MCF 10A (cell line): ENCODE measurements at places on chromosomes 1 and 21. TPM values are rescaled to one million over a fixed set of nuclear protein-coding genes. Genes with fewer than 3 reads are reported as not detected.
A peak's percentile ranks its signal among the peaks of the same experiment; 100 is the strongest.

Gene TIE1
- not detected in 2 replicates for total RNA-seq

Gene KIRREL1
- 73.6 and 101 TPM in 2 replicates for total RNA-seq

Gene CALML6
- 1.7 and 2.8 TPM in 2 replicates for total RNA-seq

Gene PLEKHN1
- total RNA-seq, result 7.9 and 11.1 TPM in 2 replicates

DNA sequence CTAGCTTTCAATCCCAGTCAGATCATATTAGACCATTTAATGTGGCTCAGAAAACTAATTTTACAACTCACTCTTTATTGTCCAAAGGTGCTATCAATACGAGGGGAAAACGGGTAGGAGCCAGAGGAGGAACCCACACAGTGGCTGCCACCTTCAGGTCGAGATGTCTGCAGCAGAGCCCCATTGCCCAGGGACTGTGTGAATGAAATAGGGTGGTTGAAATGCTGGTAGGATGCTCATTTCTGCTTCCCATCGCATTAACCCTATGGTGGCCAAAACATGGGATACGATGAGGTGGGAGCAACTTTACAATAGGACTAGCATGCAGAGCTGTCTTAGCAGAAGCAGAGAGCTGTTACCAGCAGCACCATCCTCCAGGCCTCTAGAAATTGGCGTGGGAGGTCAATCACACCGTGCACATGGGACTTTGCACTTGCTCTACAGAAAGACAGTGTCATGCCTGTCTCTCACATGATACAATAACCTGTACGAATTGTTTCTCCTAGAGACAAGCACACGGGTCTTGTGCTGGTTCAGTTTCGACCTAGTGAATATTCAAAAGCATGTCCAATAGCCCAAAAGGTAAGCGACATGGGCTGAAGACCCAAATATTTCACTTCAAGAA is 69.5 kb upstream of the DESI2 start:
- no peaks in the 10 kb centered on the region for H3K36me3 ChIP-seq
- no peaks in the 10 kb centered on the region for H3K4me1 ChIP-seq
- H3K27ac ChIP-seq, result no peak overlapping the region

DNA sequence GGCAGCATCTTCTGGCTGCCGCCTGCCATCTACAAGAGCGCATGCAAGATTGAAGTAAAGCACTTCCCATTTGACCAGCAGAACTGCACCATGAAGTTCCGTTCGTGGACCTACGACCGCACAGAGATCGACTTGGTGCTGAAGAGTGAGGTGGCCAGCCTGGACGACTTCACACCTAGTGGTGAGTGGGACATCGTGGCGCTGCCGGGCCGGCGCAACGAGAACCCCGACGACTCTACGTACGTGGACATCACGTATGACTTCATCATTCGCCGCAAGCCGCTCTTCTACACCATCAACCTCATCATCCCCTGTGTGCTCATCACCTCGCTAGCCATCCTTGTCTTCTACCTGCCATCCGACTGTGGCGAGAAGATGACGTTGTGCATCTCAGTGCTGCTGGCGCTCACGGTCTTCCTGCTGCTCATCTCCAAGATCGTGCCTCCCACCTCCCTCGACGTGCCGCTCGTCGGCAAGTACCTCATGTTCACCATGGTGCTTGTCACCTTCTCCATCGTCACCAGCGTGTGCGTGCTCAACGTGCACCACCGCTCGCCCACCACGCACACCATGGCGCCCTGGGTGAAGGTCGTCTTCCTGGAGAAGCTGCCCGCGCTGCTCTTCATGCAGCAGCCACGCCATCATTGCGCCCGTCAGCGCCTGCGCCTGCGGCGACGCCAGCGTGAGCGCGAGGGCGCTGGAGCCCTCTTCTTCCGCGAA is 3.8 kb downstream of the CHRNB2 start:
- DNase-seq, result no peak
- no peak overlapping the region for H3K4me3 ChIP-seq
- H3K4me1 ChIP-seq, result peaks cover 20% of the 10 kb centered on the region
- H3K27me3 ChIP-seq, result peaks cover 51% of the 10 kb centered on the region
- no peak overlapping the region for H3K27ac ChIP-seq

- no peak overlapping the region for H3K27ac ChIP-seq
- peak; percentile 69 for DNase-seq
- H3K4me3 ChIP-seq, result no peak overlapping the region
- H3K36me3 ChIP-seq, result no peaks in the 10 kb centered on the region
Observed at GRCh38 chr1:51189421-51190073, 46.5 kb upstream of the RNF11 start.

- DNase-seq, result no peak
- H3K36me3 ChIP-seq, result peaks cover 18% of the 10 kb centered on the region
- H3K27ac ChIP-seq, result no peak overlapping the region
- H3K4me3 ChIP-seq, result no peak overlapping the region
- H3K27me3 ChIP-seq, result peaks cover 10% of the 10 kb centered on the region
Observed at GRCh38 chr1:149916898-149917252, 769 bp downstream of the SV2A start.

GRCh38 chr1:5764464-5764863 is 227.8 kb downstream of the NPHP4 start:
- H3K36me3 ChIP-seq, result no peaks in the 10 kb centered on the region
- H3K4me1 ChIP-seq, result no peaks in the 10 kb centered on the region
- no peak overlapping the region for H3K4me3 ChIP-seq
- no peak overlapping the region for H3K27ac ChIP-seq
- H3K27me3 ChIP-seq, result peaks cover 82% of the 10 kb centered on the region

- peak overlapping the region; percentile 92 for H3K4me3 ChIP-seq
- H3K36me3 ChIP-seq, result peaks cover 16% of the 10 kb centered on the region
- H3K27me3 ChIP-seq, result no peaks in the 10 kb centered on the region
- H3K4me1 ChIP-seq, result peaks cover 12% of the 10 kb centered on the region
- no peak for DNase-seq
- peak overlapping the region; percentile 98 for H3K27ac ChIP-seq
Observed at GRCh38 chr1:108747898-108748297, 1.4 kb downstream of the STXBP3 start.

- H3K4me3 ChIP-seq, result peak overlapping the region; percentile 6
- H3K27me3 ChIP-seq, result no peaks in the 10 kb centered on the region
- peaks cover 6% of the 10 kb centered on the region for H3K36me3 ChIP-seq
Observed at GRCh38 chr1:16175610-16176553, 20.0 kb upstream of the EPHA2 start.

GRCh38 chr1:39170731-39171667 is 33.5 kb upstream of the MACF1 start:
- H3K4me3 ChIP-seq, result no peak overlapping the region
- no peaks in the 10 kb centered on the region for H3K27me3 ChIP-seq
- peaks cover 32% of the 10 kb centered on the region for H3K4me1 ChIP-seq
- DNase-seq, result no peak

DNA sequence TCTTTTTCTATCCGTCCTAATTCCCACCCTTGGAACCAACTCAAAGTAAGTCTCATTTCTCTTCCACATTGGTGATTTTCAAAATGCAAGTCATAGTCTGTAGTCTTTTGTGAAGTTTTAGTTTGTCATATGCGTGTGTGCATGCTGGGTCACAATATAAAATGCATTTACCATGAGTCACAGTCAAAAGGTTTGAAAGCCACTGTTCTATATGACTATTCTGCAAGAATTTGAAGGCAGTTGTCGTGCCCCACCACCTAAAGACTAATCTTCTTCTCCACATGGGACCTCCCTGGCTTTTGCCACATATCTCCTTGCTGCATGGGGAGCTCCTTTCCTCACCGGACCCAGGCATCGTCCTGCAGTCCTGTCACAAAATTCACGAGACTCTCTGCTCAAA is 1.6 kb downstream of the STPG1 start:
- no peak for DNase-seq
- peaks cover 5% of the 10 kb centered on the region for H3K36me3 ChIP-seq
- no peaks in the 10 kb centered on the region for H3K27me3 ChIP-seq
- peak overlapping the region; percentile 97 for H3K27ac ChIP-seq
- H3K4me3 ChIP-seq, result peak overlapping the region; percentile 26
- H3K4me1 ChIP-seq, result peaks cover 28% of the 10 kb centered on the region

- H3K36me3 ChIP-seq, result no peaks in the 10 kb centered on the region
- H3K27ac ChIP-seq, result no peak overlapping the region
- no peak overlapping the region for H3K4me3 ChIP-seq
- H3K4me1 ChIP-seq, result peaks cover 5% of the 10 kb centered on the region
Observed at GRCh38 chr1:40594187-40594531, 62.7 kb downstream of the ZNF684 start.

DNA sequence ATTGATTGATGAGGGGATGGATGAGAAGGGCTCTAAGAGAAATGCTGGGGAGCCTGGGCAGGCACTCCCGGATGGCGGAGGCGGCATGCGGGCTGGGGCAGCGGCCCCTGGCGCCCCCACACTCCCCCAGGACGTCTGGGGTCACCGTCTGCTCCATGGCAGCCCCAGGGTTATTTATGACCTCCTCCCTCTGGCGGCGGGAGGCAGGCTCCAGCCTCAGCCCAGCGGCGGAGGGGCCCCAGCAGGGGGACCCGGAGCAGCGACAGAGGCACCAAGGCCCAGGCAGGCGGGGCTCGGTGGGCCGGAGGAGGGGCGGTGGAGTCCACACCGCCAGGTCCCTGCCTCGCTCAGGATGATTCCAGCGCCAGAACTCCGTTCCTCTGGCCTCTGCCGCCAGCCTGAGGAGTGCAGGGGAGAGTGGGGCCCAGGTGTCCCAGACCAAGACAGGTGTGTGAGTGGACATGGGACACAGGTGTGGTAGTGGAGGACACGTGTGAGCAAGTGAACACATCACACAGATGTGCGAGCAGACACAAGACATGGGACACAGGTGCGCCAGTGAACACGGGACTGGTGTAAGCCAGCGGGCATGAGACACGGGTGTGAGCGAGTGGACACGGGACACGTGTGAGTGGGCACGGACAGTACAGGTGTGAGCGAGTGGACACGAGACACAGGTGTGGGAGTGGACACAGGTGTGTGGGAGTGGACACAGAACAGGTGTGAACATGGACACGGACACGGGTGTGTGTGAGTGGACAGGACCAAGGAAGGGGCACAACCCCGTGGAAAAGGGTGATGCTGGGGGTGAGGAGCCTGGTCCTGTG is 2.5 kb upstream of the SAMD11 start:
- H3K27ac ChIP-seq, result peak overlapping the region; percentile 54
- peaks cover 13% of the 10 kb centered on the region for H3K4me1 ChIP-seq
- no peak overlapping the region for H3K4me3 ChIP-seq

DNA sequence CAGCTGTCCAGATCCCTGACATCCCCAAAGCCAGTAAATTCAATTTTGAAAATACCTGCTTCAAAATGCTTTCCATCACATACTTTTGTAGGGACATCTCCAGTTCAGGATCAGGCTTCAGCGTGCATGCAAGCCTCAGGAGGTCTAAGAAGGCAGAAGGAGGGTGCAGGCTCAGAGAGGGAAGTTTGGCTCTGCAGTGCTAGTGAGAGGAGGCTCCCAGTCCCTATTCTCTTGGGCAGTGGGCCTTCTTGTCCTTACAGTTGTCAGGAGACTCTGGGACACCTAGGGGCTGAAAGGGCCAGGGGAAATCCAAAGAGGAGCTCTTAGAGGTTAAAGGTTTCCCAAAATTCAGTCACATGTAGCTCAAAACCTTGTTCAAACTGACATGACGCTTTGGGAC is 20.1 kb downstream of the ADCY10 start:
- H3K4me3 ChIP-seq, result no peak overlapping the region
- no peaks in the 10 kb centered on the region for H3K36me3 ChIP-seq
- no peak for DNase-seq
- H3K27me3 ChIP-seq, result no peaks in the 10 kb centered on the region

DNA sequence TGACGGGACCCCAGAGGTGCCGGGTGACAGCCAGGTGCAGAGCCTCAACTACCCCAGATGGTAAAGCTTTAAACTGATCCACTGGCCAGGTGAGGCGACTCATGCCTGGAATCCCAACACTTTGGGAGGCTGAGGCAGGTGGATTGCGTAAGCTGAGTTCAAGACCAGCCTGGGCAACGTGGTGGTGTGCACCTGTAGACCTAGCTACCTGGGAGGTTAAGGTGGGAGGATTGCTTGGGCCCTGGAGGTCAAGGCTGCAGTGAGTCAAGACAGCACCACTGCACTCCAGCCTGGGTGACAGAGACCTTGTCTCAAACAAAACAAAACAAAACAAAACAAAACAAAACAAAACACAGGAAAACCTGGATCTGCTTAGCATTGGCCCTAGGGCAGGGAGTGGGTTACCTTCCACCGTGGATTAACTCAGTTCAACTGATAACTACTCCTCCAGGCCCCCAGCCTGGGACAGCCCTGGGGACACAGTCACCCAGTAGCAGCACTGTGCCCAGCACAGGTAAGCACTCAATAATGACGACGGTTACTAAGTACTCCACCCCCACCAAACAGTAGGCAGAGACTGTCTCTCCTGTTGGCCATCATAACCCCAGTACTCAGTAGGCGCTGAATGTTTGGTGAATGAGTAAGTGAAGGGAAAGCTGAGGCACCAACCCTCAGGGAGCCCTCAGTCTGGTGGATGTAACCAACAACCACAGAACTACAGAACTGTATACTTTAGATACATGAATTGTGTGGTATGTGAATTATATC is 21.6 kb downstream of the SLC66A1 start:
- no peak overlapping the region for H3K4me3 ChIP-seq
- no peak for DNase-seq
- no peaks in the 10 kb centered on the region for H3K27me3 ChIP-seq
- peaks cover 25% of the 10 kb centered on the region for H3K36me3 ChIP-seq

DNA sequence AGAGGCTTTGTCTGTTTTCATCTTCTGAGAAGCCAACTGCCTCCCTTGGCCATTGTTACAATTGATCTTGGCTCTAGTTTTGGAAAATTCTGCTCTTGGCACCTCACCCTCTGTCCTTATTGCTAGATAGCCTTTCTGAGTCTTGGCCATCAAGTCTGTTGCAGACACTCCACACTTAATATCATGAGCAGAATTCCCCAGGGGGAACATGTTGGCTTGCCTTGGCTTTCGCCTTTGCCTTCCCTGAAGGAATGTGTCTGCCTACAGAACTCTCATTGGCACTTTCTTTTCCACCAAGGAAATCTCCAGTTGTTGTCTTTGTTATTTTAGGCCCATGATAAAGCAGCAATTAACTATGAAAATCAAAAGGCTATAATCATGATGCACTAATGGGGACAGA is 42.7 kb upstream of the LDLRAP1 start:
- H3K4me3 ChIP-seq, result no peak overlapping the region
- no peaks in the 10 kb centered on the region for H3K4me1 ChIP-seq
- no peak for DNase-seq
- H3K27ac ChIP-seq, result no peak overlapping the region
- peaks cover 32% of the 10 kb centered on the region for H3K36me3 ChIP-seq
- no peaks in the 10 kb centered on the region for H3K27me3 ChIP-seq

GRCh38 chr21:28773036-28773435 is 219.6 kb downstream of the LTN1 start:
- no peaks in the 10 kb centered on the region for H3K36me3 ChIP-seq
- no peak overlapping the region for H3K4me3 ChIP-seq
- no peaks in the 10 kb centered on the region for H3K4me1 ChIP-seq
- DNase-seq, result no peak
- no peaks in the 10 kb centered on the region for H3K27me3 ChIP-seq

DNA sequence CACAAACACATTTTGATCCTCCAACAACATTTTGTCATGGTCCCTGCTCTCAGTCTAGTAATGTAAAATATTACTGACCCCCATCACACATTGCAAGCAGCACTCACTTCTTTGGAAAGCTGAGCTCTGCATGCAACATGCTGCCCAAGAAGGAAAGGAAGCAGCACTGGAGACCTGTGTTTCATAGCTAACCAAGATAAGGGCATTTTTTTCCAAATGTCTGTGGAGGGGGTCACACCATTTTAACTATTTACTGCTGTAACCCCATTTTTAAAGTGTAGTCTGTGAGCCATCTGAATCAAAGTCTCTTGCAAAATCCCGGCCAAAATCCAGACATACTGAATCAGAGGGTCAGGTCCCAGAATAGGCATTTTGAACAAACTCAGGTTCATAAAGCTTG is 4.5 kb upstream of the RASSF5 start:
- H3K4me3 ChIP-seq, result no peak overlapping the region
- no peak for DNase-seq
- no peak overlapping the region for H3K27ac ChIP-seq
- no peaks in the 10 kb centered on the region for H3K36me3 ChIP-seq
- peaks cover 51% of the 10 kb centered on the region for H3K4me1 ChIP-seq

- no peaks in the 10 kb centered on the region for H3K4me1 ChIP-seq
- peaks cover 64% of the 10 kb centered on the region for H3K27me3 ChIP-seq
- no peak overlapping the region for H3K4me3 ChIP-seq
- H3K36me3 ChIP-seq, result peaks cover 5% of the 10 kb centered on the region
- DNase-seq, result peak; percentile 71
Observed at GRCh38 chr1:114979278-114979891, 50.2 kb upstream of the TSHB start.
